Stimulated activated CD8-positive, alpha-beta memory T cell treated with anti-CD3 and anti-CD28 coated beads, Interleukin-4, amount 100 ng/mL, for 4 hours (primary cell): ENCODE measurements at places on chromosomes 2 and 18.

DNA sequence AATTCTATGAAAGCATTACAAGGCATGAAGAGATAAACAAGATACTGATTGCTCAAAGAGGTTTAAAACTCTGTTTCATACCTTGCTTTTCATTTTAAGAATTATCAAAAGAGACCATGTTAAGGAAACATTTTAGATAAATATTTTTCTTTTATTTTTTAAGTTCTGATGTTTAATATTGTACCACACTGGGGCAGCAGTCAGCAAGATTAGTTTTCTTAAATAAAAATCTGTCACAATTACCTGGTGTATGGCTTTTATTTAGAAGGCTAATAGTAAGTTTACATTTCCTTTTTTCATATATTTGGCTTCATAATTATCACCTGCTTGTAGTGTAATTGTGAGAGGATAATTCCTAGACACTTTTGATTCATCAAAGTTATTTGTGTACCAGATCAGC is 46.4 kb downstream of the ZNF804A start:
- no peak for DNase-seq

DNA sequence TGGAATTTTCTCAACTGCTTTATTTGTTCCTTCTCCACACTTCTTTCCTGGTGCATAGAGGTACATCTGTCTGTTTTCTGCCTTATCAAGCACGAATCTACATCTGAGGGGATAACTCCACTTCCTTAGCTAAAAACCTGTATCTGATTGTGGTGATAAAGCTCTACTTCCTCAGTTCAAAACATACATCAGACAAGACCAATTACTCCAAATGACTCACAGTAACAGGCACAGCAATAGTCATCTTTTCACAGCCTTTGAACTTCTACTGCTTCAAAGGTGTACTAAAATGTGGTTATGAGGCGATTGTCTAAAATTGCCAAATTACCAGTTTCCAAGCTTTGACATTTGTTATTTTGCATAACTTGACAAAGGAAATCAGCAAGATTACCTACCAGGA is 803.6 kb upstream of the ZEB2 start:
- DNase-seq = no peak

GRCh38 chr18:2901423-2901985 is 54.7 kb downstream of the EMILIN2 start:
- no peak for DNase-seq

- DNase-seq = no peak
These were observed 155.8 kb downstream of the ALPK2 start for GRCh38 chr18:58473071-58473470.

DNA sequence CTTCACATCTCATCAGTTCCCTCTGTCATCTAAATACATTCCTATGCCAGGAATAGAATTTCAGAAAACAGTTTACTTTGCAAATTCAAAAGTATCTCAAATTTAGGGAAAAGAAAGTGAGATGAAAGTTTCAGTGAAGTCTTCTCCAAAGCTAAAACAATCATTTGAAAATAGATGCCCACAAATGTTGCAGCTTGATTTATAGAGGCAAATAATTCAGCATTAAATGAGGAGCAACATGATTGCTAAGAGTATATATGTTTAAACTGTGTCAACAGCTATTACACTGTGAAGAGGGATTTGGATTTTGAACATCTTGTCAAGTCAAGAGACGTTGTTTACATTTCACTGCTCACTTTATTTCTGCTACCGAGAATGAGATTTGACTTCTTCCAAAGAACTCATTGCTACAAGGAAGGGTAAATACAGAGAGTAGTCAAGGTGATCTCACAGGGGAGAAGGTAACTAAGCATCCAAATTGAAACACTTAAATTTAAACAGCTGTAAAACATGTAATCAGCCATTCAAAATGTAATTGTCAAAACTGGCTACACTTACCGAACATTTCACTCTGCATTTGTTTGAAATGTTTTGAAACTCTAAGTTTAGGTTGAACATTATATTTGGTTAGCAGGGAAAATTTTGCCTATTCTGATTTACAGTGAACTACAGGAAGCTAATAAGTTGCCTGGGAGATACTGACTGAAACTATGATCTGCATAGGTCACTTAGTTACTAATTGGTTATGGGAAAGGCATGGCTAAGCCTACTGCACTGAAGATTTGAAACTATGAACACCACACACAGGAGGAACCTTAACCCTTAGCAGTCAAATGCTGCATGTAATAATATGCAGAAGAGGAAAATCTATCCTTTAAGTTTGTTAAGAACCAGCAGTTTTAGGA is 33.2 kb upstream of the GALNT3 start:
- DNase-seq = no peak

- DNase-seq = no peak
These were observed 174.0 kb upstream of the PIEZO2 start for GRCh38 chr18:11323359-11323819.

- no peak for DNase-seq
These were observed 146.5 kb downstream of the ASB1 start for GRCh38 chr2:238573065-238573778.

- no peak for DNase-seq
These were observed 70.3 kb downstream of the VAPA start for GRCh38 chr18:9984080-9984479.

DNA sequence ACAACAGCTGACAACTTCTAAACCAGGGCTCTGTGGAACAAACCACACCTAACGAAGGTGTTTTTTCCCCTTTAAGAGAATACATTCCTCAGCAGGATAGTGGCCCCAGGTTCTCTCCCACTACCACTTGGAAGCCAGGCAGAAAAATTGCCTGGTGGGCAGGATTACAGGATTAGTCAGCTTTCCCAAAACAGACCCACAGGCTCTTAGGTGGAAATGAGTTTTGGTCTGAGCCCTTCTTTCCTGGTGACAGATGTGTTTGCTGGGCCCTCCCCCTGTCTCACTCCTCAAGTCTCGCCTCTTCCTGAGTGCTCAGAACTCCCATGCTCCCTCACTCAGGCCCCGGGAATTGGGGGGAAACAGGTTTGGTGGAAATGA is 139.4 kb upstream of the HAAO start:
- DNase-seq = no peak

GRCh38 chr18:77133835-77134496 is 1.4 kb upstream of the MBP start:
- DNase-seq = no peak

- no peak for DNase-seq
These were observed 1.8 kb downstream of the MYO5B start for GRCh38 chr18:50192995-50193795.

DNA sequence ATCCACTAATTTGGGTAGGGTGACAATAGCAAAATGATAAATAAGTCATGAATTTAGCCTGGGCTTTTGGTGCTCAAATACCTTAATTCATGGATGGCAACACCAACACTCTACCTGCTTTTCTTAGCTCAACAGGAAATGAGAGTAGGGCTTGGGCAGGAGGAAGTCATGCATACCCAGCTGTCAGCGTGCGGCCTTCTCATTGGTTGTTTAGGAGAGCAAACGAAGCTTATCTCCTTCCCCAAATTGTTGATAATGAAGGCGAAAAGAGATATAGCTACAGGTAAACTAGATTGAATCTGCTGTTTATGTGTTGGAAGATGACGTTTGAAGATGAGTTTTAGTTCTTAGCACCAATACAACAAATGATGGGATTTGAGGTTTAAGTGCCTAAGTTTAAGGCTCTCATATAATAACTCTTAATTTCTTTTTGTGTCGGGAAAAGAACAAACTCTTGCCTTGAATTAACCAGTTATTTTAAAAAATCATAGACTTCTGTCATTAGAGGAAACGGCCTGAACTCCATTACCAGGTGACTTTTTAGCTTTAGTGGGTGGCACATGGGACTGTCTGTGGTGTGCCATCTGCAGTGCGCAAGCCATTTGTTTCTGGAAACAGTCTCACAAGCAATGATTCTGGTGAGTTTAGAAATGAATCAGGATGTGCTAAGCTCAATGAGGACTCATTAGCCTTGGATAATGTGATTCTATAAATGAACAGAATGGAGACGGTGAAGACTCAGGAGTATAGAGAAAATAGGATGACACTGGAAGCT is 19.8 kb downstream of the MAP4K4 start:
- DNase-seq = no peak

GRCh38 chr2:189013031-189013430 is 38.9 kb downstream of the COL3A1 start:
- no peak for DNase-seq

DNA sequence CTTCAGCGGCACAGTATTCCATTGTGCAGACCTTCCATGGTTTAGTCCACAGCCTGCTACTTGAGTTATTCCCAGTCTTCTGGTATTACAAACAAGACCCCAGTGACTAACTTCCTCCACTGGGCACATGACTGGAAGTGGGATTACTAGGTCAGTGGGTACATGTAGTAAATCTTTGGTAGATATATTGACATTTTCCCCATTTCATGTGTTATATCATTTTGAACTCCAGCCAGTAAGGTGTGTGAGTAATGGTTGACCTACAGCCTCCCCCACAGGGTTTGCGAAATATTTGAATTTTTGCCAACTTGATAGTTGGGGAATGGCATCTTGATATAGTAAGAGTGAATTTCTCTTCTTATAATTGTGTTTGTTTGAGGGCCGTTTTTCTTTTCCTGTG is 58.8 kb downstream of the RNF144A start:
- no peak for DNase-seq

DNA sequence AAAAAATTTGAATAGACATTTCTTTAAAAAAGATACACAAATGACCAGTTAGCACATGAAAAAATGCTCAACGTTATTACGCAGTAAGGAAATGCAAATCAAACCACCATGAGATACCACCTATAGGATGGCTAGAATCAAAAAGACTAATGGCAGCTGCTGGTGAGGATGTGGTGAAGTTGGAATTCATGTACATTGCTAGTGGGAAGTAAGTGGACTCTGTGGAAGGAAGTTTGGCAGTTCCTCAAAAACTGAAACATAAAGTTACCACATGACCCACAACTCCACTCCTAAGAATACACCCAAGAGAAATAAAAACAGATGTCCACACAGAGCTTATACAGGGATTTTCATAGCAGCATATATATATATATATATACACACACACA is 51.2 kb downstream of the MBP start:
- DNase-seq = no peak

DNA sequence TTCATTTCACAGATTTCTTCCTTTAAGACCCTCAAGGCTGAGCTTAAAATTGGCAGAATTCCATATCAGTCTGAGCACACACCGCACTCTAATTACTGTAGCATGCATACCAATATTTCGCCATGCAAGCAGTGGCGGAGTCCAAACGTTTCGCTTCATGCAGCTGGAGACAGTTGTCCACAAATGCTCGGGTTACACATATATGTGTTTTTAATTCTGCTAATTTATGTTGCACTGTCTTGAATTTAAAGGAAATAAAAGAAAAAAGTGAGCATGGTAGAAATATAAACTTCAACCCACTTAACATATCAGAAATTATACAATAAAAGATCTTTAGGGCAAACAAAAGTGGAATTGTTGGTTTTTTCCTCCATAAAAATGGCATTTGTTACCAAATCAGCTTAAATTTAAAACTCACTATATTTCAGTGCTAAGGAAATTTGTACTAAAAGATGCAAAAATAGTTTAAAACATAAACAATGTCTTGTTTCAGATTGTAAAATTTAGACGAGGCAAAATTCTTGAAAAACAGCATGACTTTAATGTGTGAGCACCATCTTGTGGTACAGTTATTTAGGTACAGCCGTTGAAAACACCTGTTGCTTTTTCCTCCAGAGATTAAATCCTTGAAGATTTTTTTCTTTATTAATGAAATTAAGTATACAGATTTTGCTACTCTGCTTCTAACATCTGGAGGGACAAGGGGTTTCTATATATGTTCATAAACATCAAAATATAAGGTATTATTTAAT is 24.1 kb upstream of the KANSL1L start:
- DNase-seq = no peak

GRCh38 chr2:183070942-183071844 is 7.4 kb upstream of the DUSP19 start:
- no peak for DNase-seq

DNA sequence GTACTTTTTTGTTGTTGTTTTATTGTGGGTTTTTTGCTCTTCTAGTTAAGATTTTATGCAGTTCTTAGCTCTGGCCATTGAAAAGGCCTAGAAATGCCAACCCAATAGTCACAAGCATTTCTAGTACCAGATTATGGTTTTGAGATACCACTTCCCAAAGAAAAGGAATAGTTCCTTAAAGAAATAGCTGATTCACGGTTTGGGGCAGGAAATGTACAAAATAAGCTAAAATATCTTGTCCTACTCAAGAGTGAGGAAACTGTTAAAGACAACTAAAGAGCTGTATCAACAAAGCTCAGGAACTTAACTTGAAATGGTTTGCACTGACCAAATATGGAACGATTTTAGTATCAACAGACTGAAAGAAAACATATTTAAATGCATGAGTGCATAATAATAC is 35.4 kb downstream of the PGAP1 start:
- DNase-seq = no peak

DNA sequence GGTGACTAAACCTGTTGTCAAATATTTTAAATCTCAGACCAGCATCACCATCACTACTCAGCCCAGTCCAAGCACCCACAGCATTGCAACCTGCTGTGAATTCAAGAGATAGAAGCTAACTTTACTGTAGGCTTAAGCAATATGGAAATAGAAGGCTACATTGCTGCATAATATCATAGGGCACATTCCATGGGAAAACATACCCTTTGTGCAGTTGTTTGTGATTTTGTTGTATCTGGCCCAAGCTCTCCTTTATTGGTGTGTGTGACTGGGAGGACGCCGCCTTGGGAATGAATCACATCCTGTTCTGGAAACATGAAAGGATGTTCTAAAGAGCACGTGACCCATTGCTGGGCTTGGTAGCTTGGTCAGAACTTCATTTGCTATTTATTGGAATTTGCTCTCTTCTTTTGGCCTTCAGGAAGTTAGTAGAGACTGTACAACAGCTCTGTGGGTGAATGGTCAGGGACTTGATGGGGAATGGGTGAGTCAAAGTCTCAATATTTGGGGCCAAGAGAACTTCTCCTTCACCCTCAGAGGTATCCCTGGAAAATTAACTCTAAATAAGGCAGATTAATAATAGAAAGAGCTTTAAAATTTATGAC is 106.8 kb upstream of the SERPINE2 start:
- DNase-seq = no peak

GRCh38 chr2:236242057-236242495 is 22.1 kb downstream of the ASB18 start:
- no peak for DNase-seq

DNA sequence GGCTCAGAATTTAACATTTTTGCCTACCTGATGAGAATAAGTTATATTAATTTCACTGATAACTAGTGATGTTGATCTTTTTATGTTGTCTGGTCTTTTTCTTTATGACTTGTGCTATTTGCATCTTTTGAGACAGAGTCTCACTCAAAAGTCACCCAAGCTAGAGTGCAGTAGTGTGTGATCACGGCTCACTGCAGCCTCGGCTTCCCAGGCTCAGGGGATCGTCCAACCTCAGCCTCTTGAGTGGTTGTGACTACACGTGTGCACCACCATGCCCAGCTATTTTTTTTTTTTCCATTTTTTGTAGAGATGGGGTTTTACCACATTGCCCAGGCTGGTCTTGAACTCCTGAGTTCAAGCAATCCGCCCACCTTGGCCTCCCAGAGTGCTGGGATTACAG is 7.5 kb downstream of the SMCHD1 start:
- DNase-seq = no peak
